Naive thymus-derived CD4-positive, alpha-beta T cell (primary cell): ENCODE measurements at places on chromosomes 3 and 15. TPM values are rescaled to one million over a fixed set of nuclear protein-coding genes. Genes with fewer than 3 reads are reported as not detected.

Gene FANCD2OS
- total RNA-seq: not detected in 2 replicates

DNA sequence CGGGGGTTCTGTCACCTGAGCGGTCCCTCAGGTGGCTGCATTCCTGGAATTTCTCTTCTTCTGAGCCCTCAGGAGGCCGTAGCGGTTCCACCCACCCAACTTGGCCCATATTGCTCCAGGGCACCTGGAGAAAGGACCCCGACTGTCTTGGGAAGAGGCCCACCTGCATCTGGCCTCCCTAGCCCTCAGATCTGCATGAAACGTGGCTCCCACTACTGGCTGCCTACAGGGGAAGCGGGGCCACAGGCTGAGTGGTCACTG, 9.9 kb upstream of the ANPEP start:
- no peak for DNase-seq

- no peak for DNase-seq
Observed at GRCh38 chr3:124115279-124115678, 123.4 kb upstream of the ROPN1 start.

DNA sequence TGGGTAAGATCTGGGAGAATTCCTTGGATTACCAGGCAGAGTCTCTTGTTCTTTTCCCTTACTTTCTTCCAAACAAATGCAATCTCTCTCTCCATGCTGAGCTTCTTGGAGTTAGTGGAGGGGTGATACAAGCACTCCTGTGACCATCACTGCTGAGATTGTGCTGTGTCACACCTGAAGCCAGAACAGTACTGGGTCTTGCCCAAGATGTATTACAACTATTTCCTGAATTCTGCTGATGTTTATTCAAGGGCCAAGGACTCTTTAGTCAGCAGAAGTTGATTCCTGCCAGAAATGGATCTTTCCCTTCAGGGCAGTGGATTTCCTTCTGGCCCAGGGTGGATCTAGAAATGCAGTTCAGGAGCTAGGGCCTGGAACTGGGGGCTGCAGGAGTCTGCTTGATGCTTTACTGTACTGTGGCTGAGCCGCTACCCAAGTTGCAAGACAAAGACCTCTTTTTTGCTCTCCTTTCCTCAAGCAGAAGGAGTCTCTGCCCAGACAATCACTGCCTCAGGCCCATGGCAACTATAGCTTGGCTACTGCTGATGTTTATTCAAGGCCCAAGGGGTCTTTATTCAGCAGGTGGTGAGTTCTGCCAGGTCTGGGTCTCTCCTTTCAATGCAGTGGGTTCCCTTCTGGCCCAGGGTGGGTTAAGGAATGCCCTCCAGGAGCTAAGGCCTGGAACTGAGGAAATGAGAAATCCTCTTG, 98.8 kb downstream of the SH3GL3 start:
- DNase-seq: no peak

Gene LRRC34
- 3.7 and 4.2 TPM in 2 replicates for total RNA-seq

DNA sequence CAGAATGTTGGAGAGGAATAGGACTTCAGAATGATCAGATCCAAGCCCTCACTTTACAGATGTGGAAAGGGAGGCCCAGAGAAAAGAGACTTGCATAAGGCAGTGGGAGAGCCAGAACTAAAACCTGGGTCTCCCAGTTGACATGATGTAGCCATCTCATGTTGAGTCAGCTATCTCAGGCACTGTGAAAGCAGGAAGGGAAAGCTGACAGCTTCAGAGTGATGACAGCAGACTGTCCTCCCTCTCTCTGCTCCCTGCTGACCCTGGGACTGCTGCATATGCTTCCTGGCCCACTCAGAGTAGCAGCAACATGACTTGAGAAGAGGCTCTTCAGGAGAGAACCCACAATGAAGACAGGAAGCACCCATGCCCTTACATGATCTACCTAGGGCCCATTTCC, 14.7 kb downstream of the FHIT start:
- DNase-seq: no peak

DNA sequence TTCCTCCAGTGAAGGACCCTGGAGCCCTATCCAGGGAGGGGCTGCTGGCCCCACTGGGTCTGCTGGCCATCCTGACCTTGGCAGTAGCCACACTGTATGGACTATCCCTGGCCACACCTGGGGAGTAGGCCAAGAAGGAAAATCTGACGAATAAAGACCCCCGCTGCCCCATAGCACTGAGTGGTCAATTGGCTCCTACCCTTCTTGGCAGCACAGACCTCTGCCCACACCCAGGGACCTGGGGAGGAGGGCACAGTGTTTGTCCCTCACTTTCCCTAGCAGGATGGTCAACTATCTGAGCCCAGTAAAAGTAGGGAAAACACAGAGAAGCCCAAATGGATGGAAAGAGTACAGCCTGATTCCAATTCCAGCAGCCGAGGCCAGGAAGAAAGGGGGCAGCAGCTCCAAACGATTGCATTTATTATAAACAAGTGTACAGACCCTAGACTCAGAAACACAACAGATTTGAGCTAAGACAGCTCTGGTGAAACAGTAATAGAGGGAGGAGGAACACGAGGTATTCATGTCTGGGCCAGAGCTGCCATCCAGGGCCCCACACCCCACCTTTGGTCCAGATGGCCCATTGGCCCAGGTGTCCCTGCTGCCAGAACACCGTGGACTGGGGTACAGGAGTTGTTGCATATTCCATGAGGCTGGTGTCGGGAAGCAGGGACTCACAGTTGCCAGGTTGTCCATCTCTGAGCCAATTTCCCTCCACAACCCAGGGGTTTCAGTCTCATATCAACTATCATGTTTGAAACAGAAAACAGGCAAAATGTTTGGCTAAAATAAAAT, 21.1 kb downstream of the ATRIP start:
- no peak for DNase-seq

GRCh38 chr15:90028376-90028944, 27.3 kb downstream of the ZNF710 start:
- DNase-seq: no peak

GRCh38 chr15:89117790-89118189, 29.5 kb downstream of the ABHD2 start:
- DNase-seq: no peak

DNA sequence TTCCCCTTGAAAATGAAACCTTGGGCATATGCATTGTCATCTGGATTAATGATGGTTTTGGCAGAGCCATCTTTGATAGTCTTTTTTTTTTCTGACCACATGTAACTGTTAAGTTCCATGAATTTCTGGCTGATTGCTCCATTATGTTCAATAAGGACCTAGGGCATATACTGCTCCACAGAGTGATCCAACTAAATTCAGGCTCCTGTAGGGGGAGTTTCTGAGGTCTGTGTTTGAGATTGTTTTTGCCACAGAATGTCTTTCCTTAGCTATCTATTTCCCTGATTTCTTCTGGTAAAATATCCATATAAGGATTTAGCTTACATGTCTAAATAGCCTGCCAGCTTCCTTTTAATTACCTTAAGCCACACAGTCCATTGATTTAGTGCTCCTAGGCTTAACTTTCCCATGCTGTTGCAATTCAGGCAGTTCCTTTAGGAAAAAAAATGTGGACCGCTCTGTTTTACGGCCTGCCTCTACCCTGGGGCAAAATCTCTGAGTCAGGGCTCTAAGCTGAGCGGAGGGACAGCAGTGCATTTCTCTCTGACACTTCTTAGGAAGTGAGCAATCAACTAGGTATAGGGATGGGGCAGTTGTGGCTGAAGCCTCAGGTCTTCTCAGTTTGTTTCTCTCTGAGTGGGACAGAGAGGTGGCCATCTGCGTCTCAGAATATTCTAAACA, 796.2 kb downstream of the NR2F2 start:
- no peak for DNase-seq

DNA sequence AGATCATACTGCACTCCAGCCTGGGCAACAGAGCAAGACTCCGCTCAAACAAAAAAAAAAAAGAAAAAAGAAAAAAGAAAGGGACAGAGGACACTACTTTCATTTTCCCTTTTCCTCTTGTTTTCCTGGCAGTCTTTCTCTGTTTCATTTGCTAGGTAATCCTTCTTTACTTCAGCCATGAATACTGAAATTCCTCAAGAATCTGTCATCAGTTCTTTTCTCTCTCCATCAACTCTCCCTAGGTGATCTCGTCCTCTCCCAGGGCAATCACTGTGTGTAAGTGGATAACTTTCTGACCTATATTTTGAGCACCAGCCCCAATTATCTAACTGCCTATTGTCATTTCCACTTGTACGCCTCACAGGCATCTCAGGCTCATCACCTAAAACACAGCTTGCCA, 51.5 kb downstream of the TTC23 start:
- DNase-seq: no peak

Gene RAB43
- total RNA-seq: 122 TPM

Gene ACAN
- total RNA-seq: not detected

DNA sequence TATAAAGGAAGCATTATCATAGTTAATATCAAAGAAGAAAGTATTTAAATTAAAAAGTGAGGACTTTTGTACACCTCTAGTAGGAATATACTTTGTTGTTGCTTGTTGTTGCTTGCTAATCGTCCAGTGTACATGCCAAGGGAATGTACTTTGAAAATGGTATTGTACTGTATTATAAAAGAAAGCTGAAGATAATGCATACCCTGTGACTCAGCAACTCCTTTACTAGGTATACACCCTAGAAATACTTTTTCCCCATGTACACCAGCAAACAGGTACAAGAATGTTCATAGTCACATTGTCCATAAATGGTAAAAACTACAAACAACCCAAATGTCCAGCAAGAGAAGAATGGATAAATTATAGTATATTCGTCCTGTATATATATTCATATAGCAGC, 12.0 kb downstream of the TTBK2 start:
- no peak for DNase-seq

GRCh38 chr3:136149667-136150066, 46.5 kb downstream of the MSL2 start:
- DNase-seq: no peak

GRCh38 chr3:127770671-127771355, 51.5 kb downstream of the MGLL start:
- no peak for DNase-seq

DNA sequence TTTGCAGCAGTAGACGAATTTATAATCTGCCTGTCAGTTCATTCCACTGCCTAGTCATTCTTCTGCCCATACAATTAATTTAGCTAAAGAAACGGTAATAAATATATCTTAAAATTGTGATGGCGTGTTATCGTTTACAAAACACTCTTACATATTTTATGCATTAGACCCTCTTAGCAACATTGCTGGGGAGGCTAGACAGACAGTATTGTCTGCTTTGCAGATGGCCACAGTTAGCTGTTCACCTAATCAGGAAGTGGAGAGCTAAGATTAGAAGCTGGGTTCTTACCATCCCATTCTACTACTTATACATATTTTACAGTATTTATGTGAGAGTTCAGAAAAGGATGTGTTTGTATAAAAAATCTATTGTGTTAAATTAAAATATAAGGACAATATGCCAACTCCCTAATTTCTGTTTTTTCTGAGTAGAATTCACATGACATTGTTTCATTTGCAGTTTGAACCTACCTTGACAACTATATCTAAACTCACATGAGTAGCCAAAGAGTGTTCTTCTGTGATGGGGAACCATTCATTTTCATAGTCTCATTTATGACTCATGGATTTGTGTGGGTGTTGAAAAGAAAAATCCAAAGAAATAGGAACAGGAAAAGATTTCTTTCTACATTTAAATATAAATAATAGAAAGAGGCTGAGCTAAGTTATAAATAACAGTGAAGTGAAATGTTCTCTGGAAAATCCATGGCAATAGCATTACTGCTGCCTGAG, 41.7 kb upstream of the C3orf80 start:
- DNase-seq: no peak

DNA sequence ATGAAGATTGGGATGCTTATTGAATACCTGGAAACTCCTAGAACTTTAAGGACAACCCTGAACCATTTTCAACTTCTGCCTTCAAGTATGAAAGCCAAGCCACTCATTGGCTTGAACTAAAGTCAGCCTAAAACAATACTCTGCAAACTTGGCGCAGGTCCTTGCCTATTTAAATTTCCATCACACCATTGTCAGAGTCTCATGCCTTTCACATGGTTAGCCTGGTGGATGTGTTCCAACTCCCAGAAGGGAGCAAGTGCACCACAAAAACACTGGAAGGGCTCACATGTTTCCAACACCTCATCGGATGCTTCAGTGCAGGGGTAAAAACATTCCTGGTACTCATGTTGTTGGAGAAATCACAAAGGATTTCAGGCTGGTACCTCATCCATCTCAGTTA, 511.6 kb upstream of the MDFIC2 start:
- no peak for DNase-seq

GRCh38 chr15:57635300-57635909, 43.7 kb downstream of the MYZAP start:
- no peak for DNase-seq

DNA sequence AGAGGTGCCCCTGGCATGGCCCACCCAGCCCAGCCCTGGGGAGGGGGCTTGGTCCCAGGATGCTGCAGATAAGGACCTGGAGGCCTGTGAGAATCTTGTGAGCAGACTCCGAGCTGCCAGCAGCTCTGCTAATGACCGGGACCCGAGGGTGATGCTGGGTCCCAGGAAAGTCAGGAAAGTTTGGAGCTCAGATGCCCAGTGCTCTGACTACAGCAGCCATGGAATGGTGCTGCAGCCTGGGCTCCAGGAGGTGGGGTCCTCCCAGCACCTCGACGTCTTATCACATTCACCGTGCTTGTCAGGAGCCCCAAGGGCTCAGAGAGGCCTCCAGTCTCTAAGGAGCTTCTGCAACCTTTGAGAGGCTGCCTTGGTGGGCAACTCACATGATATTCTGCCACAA, 34.3 kb upstream of the ADCY5 start:
- DNase-seq: no peak

DNA sequence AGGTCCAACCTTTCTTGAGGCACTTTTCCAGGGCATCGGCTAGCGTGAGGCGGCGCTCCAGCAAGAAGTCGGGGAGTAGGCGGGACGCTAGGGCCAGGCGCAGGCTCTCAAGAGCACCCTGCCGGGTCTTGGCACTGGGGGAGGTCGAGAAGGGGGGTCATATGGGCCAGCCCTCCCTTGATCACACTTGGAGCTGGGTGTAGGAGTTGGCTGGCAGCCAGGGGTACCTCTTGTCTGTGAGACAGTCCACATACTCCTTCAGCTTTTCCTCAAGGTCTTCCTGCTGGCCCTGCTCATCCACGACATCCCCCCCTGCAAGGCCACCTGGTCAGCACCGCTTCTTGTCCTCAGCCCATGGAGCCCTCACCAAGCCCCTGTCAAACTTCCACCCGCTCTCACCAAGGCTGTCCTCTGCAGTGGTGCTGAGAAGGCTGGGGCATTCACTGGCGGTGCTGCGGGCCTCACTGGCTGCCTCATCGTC, 2.0 kb downstream of the IFRD2 start:
- no peak for DNase-seq

GRCh38 chr15:25065876-25066275, 111.1 kb downstream of the SNRPN start:
- DNase-seq: no peak

DNA sequence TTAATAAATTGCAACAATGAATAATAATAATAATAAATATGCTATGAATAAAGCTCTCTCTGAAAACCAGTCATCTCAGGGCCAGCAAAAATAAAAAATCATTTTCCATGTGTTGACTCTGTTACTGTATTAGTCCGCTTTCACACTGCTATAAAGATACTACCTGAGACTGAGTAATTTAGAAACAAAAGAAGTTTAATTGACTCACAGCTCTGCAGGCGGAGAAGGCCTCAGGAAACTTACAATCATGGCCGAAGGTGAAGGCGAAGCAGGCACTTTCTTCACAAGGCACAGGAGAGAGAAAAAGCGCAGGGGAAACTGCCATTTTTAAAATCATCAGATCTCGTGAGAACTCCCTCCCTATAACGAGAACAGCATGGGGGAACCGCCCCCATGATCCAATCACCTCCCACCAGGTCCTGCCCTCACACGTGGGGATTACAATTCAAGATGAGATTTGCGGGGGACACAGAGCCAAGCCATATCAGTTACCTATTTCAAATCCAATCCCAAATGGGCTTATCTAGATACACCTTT, 224.1 kb downstream of the IGSF11 start:
- no peak for DNase-seq
